ENCODE measurements at places on chromosomes 5 and 9.

GRCh38 chr5:947626-948471 is 55.2 kb downstream of the TRIP13 start:
- DNase-seq = no peak

GRCh38 chr5:140202078-140202477 is 27.1 kb downstream of the CYSTM1 start:
- no peak for DNase-seq

GRCh38 chr5:90402521-90403255 is 6.9 kb downstream of the CETN3 start:
- DNase-seq = no peak

GRCh38 chr5:171363846-171364245 is 23.8 kb upstream of the NPM1 start:
- DNase-seq = no peak

GRCh38 chr5:95347506-95348120 is 43.6 kb upstream of the FAM81B start:
- no peak for DNase-seq

DNA sequence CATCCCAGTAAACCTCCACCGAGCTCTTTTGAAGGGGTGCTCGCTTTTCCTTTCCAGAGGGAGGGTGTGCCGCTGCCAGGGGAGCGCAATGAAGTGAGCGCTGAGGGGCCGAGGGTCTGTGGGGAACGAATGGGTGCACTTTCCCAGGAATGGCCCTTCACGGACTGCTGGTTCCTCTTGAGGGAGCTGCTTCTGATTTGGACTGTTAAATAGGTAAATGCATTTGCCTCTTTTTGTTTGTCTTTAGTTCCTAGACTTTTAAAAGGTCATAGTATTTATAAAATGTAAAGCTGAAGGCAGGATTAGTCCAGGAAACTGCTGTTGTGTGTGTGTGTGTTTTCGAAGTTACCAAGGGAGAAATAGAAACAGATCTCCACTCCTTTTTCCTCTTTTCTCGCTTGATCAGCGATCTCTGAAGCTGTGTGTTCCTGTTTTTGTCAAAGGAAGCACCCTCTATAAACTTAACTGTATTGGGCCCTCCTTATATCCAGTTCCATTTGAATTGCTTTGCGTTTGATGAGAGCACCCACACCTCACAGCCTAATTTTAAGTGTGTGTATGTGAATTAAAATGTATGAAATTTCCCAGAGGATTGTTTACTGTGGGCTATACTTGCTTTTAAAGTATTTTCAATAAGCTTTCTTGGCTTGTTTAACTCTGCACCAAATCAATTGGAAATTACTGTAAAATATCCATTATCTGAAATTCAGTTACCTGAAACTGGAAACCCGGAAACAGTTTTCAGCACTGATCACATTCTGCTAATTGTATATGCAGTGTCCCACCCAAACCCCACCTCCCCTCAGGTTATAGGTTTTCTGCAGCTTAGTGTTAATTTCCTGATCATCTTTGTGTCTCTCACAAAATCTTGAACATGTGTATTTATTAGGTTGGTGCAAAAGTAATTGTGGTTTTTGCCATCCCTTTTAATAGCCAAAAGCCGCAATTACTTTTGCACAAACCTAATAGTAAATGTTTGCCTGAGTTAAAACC is 966 bp downstream of the SNX2 start:
- DNase-seq = no peak

GRCh38 chr5:86780018-86780417 is 162.3 kb downstream of the COX7C start:
- DNase-seq = no peak

DNA sequence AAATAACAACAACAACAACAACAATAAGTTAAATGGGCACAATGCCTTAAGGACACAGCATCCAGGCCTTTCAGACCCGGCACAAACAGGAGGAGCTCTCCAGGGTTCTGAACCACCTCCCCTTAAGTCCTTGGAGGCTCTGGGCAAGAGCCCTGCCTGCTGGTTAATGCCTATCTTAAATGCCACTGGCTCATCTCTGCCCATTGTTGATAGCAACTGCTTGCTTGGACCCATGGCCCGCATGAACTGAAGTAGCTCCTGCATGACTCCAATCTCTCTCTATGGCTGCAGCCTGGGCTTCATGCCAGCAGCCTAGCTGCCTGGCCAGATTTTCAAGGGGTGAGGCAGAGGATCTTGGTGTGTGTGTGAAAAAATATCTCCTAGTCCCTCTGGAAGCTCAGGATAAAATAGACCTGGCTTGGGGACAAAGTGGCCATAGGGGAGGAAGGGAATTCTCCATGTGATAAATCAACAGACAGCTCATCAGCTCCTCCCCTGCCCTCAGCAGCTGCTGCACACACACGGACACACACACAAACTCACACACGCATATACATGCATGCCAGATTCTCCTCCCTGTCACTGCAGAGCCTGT is 27.4 kb downstream of the FAM219A start:
- DNase-seq = peak; percentile 18

DNA sequence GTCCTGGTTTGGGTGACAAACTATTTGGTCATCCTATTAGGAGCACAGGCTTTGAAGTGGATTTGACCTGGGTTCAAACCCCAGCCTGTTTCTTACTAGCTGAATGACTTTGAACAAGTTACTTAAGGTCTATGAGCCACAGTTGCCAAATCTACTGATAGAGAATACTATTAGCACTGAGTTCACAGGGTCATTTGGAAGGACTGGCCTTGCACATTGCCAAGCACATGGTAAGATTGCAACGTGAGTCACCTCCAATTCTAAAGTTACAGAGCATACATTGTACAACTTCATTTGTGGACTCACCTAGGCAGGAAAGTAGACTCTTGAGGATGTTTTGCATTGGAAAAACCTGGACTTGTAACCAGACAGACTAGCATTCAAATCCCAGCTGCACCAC is 38.9 kb downstream of the MFAP3 start:
- DNase-seq = no peak

DNA sequence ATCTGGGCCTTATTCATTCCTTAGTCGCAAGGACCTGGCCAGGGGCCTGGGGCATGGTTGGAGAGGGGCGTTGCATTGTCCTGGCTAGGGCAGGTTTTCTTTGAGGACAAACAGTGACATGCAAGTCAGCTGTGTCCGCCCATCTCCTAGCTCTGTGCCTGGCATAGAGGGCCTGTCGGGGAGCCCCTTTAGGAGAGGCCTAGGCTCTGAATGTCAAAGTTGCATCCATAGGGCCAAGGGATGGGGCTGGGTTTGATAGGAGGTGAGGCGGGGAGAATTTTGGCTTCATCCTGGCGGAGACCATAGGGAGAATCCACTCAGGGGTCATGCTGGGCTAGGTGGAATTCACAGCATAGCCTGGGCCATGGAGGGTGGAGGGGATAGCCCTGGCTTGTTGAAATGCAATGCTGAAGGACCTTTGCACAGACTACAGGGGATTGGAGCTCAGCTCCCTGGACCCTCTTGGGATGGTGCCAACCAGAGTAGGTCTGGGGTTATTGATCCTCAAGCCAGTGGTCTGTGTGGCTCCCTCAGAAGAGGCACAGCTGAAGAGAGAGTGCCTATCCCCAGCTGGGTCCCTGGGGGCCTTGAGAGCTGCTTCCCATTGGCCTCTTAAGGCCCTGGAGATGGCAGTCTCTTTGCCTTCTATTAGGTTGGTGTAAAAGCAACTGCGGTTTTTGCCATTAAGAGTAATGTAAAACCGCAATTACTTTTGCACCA is 104.0 kb downstream of the RGS3 start:
- no peak for DNase-seq

GRCh38 chr5:142894749-142895148 is 124.6 kb downstream of the ARHGAP26 start:
- no peak for DNase-seq

- no peak for DNase-seq
Measured at GRCh38 chr5:147430628-147431027, 79.2 kb downstream of the DPYSL3 start.

DNA sequence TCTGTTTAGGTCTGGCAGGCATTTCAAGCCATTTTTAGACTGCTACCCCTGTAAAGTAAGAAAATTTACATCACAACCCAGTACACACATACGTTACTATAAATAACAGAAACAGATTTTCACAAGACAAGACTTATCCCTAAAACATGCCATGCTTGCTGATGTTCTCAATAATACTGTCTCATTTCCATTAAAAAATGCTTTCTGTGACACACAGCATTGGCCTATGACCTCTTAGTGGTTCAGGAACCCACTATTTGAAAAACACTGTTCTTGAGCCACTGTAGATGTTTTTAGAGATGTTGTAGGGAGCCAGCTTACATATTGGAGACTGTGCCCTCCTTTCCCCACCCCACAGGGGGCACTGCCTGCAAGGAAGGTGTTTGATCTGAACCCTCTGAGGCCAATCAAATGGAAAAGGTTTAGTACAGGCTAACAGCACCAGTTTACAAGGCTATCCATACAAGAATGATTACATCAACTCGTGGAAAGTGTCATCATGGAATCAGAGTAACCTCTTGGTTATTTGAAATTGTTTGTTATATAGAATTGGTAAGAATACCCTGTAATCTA is 30.8 kb downstream of the ZSWIM6 start:
- DNase-seq = no peak

- no peak for DNase-seq
Measured at GRCh38 chr9:109507421-109507838, 9.3 kb upstream of the PTPN3 start.

GRCh38 chr9:134225816-134226215 is 61.5 kb upstream of the RNU6ATAC start:
- DNase-seq = no peak

GRCh38 chr5:113900816-113901215 is 387.3 kb downstream of the YTHDC2 start:
- no peak for DNase-seq

- DNase-seq = no peak
Measured at GRCh38 chr9:99415606-99416005, 193.5 kb downstream of the SEC61B start.

DNA sequence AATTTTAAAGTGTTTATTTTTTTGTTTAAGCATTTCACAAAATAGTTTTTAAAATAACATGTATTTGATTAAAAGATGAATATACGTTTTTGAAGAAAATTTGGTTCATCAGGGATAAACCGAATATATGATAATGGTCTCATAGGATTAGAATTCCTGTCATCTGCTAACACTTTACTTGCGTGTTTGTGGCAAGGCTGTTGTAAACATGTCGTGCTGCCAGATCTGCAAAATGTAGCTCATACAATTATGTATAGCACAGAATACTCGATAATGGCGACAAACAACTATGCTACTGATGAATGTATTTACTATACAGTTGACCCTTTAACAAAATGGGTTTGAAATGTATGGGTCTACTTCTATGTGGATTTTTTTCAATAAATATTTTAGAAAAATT is 7.2 kb upstream of the TXNDC8 start:
- DNase-seq = no peak

GRCh38 chr9:70470050-70471015 is 55.9 kb upstream of the KLF9 start:
- DNase-seq = no peak

- DNase-seq = no peak
Measured at GRCh38 chr9:70352802-70353201, 61.7 kb downstream of the KLF9 start.

GRCh38 chr5:148913493-148913892 is 87.1 kb downstream of the ADRB2 start:
- no peak for DNase-seq

- no peak for DNase-seq
Measured at GRCh38 chr5:67728326-67728890, 487.1 kb upstream of the PIK3R1 start.

DNA sequence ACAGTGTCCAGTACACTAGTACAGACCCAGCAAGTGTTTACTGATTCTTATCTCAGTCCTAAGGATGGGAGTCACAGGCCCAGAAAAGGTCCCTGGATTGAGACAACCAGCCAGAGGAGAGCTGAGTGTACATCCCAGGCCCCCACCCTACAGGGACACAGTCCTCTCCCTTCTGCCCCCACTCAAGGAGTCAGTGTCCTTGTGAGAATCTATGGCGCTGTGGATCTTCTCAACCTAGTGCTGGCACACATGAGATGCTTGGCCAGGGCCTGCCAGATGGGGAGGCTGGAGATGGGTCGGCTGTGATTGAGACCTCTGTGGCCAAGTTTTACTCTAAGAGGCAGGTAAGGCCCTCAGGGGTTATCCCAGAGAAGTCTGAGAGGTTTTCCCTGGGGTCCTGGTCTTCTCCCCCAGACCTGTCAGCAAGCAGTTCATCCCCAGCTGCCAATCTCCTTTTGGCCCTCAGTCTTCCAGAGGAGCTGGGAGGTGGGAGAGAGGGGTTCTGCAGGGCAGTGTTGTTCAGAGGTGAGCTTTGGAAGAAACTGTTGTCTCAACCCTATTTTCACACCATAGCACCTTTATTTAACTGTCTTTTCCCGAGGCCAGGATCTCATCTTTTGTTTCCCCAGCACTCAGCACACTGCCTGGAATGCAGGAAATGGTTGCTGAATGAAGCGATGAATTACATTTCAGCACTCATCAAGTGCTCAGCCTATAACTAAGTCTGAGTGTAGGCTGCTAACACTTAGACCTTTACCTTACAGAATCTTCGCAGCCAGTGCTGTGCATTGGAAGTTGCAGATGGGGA is 3.2 kb upstream of the NSD1 start:
- no peak for DNase-seq

- DNase-seq = no peak
Measured at GRCh38 chr5:83360573-83360972, 111.0 kb upstream of the VCAN start.

DNA sequence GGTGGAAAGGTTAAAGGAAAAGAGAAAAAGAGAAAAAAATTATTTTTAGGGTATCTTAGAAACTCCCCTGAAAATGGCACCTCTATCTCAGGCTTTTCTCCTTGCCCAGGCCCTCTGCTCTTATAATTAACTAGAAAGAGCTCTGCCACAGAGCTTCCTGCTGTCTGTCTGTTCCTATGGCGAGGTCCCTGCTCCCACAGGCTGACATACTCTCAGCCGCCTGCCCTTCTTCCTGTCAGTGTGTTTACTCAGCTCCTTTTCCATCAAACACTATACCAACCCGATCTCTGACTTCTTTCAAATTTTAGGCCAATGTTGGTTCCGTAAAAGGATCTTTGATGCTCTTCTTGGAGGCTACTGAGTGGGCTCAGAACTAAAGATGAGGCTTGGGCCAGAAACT is 482.6 kb downstream of the DMAC1 start:
- DNase-seq = no peak

- peak; percentile 68 for DNase-seq
Measured at GRCh38 chr5:127609011-127609410, 39.9 kb upstream of the CTXN3 start.

DNA sequence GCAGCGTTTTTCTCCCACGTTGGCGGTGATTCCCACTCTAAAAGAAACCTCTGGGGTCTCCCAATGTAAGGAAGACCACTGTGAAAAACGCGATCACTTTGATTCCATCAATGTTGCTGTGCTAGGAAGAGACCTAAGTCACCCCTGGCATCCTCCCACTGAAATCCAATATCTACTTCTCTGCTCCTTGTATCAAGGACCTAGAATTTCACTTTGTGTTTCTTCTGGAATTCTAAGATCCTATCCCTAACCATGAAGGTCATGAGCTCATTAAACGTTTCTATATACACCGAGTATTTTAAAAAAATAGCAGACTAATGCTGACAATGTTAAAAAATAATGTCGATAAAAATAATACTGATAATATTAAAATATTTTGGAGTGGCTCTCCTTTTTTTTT is 118.8 kb upstream of the MYO10 start:
- DNase-seq = no peak
